ENCODE measurements at places on chromosomes 16 and 17.

GRCh38 chr16:86427433-86427851, 82.9 kb upstream of the FOXF1 start:
- DNase-seq = no peak

- no peak for DNase-seq
Observed at GRCh38 chr16:2753733-2754020, 1.2 kb downstream of the SRRM2 start.

DNA sequence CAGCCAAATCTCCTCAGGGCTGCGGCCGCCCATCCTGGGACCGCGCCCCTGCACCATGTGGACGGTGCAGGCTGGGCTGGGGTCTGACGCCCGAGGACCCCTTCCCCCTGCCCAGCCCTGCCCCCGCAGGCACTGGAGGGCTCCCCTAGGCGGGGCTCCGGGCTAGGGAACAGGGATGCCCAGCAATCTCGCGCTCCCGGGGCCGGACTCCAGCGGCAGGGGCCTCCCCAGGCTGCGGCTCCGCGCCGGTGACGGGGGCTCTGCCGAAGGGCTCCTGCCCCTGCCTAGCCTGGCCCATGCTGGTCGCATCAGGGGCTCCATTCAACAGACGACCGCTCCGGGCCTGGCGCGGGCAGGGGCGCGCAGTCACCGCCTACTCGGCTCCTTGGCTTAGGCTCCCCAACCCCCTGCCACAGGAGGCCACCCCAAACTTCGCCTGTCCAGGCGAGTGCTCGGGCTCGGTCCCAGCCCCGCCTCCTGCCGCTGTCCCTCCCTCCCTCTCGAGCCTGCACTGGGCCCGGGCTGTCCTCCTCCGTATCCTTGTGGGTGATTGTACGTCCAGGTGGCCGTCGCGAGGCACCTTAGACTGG, 27.4 kb upstream of the ADORA2B start:
- DNase-seq = no peak

- DNase-seq = peak; percentile 72
Observed at GRCh38 chr17:15462976-15463772, 4.2 kb downstream of the CDRT4 start.

DNA sequence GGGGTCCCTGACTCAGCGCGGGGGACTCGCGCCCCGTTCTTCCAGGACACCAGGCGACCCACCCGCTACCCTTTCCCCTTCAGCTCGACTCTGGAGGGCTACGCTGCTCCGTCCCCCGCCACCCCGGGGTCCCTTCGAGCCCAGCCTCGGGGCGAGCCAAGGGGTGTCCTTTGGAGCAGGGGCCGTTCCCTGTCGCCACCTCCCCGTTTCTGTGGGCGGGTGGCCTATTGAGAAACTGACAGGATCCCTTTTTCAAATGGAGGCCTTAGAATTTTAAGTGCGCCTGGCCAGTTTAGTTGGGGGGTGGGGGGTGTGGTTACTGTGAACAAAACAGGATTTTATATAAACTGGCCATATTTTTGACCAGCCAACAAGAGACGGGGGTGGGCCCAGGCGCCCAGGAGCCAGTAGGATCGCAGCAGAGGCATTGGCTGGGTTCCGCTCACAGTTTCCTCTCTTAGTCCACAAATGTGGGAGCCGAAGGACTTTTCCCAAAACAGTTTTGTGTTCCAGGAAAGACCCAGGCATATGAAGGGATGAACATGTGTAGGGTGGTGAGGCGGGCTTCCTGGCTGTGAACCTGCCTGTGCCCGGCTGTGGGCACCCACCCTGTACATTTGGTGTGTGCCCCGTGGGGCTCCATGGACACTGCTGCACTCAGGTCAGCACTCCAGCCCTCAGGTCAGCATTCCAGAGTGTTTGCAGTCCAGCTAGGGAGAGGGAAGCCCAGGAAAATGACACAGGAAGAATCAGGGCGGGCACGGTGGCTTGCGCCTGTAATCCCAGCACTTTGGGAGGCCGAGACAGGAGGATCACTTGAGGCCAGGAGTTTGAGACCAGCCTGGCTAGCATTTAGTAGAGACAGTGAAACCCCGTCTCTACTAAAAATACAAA, 722 bp upstream of the TIMP2 start:
- peak; percentile 87 for DNase-seq

DNA sequence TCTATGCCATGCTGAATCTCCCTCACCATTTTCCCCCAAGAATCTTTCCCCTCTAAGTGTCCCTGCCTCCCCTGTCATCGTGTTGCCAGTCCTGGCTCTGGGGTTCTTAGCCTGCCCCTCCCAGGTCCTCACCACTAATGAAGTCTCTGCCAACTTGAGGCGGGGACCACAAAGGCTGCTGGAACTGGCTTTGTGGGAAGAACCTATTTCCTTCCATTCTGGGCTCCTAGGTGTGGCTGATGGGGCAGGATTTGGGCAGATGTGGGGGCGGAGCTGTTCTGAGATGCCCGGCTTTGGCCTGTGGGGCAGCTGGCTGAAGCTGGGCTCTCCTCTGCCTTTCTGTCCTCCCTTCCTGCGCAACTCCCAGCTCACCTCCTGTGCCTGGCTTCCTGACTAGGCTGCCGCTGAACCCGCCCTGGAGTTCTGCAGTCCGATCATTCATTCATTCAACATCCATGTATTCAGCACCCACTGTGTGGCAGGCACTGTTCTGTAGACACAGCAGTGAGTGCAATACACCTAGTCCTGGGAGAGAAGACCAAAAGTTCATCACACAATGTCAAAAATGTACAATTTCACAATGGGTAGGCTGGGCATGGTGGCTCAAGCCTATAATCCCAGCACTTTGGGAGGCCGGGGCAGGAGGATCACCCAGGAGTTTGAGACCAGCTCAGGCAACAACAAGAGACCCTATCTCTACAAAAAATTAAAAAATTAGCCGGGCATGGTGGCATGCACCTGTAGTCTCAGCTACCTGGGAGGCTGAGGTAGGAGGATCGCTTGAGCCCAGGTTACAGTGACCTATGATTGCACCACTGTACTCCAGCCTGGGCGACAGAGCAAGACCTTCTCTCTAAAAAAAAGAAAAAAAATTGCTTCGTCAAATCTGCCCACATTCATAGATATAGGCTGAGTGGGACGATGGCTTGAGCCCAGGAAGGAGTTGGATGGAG, 1.9 kb upstream of the SNN start:
- DNase-seq = no peak

DNA sequence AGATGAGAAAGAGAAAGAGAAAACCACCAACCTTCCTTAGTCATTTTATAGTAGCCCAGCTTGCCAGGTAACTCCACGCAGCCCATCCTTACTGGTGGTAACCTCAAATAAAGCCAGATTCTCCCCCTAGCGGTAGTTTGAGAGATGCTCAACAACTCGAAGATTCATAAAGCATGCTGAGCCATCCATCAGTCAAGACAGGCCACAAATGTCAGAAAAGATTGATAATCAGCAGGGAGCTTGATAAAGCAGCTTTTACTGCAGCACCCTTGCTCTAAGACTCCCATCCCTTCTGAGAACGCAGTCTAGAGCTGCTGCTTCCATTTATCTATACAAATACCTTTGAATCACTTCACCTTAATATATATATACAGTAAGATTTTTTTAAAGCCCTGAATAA, 451.5 kb upstream of the HSBP1 start:
- no peak for DNase-seq

- no peak for DNase-seq
Observed at GRCh38 chr16:47581114-47581513, 120.0 kb downstream of the PHKB start.

DNA sequence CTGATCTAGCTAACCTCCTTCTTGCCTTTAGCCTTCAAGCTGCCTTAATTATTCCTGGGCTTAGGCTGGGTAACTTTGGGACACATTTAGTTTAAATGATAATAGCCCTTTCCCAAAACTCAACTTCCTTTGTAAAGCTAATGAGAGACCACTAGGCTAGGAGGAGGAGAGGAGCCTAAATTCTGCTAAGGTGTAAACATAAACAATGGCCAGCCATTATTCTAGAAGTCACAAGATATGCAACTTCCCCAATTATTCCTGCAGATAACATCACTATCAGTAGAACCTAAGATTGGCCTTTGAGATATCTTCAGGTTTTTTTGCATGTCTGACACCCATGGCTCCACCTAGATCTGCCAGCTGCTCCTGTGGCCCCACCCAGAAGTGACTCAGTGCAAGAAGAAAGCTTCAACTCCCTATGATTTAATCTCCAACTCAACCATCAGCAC, 131.2 kb upstream of the FAM20A start:
- no peak for DNase-seq

DNA sequence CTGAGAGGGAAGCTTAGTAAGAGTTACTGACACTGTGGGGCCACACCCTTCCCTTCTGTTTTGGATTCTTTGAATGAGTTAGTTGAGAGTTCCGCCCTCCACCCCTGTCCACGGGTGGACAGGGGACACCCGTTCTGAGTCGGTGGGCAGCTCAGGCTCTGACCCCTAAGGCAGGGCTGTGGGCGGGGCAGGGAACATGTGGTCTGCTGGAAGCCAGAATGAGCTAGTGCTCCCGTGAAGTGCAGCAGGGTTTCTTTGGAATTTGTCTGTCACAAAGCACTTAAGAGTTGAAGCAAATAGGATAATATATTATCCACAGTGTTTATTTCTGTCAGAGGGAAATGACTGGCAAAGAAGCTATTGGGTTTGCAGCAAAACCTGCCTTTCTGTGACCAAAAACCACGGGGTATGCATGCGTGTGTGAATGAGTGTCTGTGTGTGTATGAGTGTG, 90.1 kb downstream of the CLEC16A start:
- no peak for DNase-seq

DNA sequence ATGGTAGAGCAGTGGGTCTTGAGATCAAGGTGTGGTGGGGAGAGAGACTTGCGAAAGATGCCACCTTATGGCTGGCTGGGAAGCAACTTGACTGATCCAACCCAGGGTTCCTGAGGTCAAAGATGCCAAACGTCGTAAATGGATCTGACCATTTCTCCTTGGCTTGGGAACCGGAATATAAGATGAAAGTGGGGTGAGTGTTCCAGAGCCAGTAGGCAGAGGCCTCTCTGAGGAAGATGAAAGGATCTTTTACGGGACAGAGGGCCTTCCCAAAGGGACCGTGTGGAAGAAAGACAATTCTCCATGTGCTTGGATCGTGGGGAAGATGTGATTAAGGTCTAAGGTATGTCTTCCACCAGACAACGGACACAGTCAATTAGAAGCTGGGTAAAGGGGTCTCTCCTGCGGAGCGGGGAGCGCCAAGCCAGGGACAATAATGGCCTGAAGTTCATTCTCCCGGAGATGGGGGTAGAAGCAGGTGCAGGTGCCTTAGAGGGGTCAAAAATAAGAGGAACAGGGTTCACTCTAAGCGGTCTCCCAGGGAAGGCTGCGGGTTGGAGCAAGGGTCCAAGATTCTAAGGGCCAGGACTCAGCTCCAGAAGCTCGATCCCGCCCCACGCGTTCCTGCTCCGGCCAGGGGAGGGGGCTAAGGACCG, 800 bp downstream of the FXR2 start:
- no peak for DNase-seq

DNA sequence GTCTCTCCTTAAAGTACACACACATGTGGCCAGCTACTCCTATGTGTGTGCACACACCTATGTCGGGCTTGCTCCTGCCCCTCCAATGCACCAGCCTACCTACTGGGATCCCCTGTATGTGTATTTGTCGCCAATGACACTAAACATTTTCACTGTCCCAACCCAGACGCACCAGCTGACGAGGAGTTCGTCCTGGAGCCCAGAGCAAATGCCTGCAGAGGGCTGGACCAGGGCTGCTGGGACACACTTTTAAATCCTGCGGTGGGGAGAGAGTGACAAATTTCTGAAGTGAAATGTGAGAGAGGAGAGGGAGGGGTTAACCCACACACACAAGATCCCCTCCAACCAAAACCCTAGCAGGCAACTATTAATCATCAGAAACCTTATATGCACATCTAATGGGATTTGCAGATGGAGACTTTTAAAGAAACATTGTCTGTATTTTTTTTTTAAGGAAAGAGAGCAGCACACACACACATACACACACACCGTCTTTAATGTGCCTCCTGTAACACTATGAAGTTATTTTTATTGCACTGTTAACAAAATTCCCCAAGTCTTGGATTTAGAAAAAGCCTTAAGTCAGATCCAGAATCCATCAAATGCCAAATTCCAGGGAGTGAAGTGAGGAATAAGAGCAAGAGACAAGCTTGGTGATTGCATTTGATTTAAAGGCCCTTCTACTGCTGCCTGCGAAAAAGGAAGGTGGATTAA, at the start of gene MEOX1:
MEOX1 (minus strand) TSS at position 224 of the 714 bp plus-strand sequence. CDS start 388 bp downstream, outside the sequence.
- peak; percentile 75 for DNase-seq

- DNase-seq = peak; percentile 48
Observed at GRCh38 chr17:18889658-18890057, 31.7 kb downstream of the PRPSAP2 start.

Measured in right forelimb (tissue), 1 donor.